ENCODE measurements at places on chromosomes 3 and 15.

- no peak for DNase-seq
Measured at GRCh38 chr3:48092270-48092669, 76.1 kb upstream of the MAP4 start.

- DNase-seq = no peak
Measured at GRCh38 chr3:117898722-117899522, 1135.7 kb downstream of the IGSF11 start.

- no peak for DNase-seq
Measured at GRCh38 chr15:27293607-27294006, 322.6 kb downstream of the GABRG3 start.

DNA sequence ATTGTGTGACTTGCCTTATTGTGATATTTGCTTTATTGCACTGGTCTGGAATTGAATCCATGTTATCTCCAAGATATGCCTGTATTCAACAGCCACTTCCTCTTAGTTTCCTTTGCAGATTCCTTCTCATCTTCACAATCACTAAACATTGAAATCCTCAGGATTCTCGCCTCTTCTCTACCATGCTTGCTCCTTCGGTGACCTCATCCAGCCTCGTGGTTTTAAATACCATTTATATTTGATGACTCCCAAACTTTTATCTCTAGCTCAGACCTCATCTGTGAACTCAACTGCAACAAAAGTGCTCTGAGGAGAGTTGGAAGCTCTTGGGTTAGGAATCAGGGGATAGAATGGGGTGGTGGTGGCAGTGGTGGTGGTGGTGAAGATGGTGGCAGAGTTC, 19.9 kb downstream of the POLR2M start:
- no peak for DNase-seq

DNA sequence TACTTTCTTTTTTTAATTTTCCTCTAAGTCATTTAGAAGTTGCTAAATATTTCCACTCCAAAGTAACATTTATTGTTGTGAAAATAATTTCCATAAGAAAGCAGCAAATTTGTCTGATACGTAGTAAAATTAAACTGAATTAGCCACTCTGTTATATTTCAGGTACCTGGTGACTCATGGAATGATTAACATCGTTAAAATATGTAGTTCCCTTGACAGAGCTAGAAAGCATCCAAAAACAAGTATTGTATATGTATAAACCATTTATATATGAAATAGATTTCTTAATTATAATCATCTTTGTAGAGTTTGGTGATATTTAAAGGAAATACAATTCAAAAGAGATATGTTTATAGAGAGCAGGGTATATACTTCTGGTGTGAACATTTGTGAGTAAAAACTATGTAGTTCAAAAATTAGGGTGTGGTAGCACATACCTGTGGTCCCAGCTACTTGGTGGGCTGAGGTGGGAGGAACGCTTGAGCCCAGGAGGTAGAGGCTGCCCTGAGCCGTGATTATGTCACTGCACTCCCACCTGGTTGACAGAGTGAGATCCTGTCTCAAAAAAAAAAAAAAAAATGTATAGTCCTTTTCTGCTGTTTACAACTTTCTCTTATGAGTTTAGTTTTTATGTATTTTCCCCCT, 36.6 kb downstream of the ATP11B start:
- DNase-seq = no peak

GRCh38 chr3:30011237-30011803, 595.1 kb upstream of the TGFBR2 start:
- no peak for DNase-seq

GRCh38 chr15:62118520-62119226, 46.4 kb downstream of the C2CD4B start:
- no peak for DNase-seq

- DNase-seq = no peak
Measured at GRCh38 chr3:17039594-17039993, 154.8 kb downstream of the PLCL2 start.

- DNase-seq = no peak
Measured at GRCh38 chr15:42077689-42078088, 16.7 kb downstream of the PLA2G4D start.

- DNase-seq = no peak
Measured at GRCh38 chr3:124397088-124397487, 333.2 kb upstream of the UMPS start.

DNA sequence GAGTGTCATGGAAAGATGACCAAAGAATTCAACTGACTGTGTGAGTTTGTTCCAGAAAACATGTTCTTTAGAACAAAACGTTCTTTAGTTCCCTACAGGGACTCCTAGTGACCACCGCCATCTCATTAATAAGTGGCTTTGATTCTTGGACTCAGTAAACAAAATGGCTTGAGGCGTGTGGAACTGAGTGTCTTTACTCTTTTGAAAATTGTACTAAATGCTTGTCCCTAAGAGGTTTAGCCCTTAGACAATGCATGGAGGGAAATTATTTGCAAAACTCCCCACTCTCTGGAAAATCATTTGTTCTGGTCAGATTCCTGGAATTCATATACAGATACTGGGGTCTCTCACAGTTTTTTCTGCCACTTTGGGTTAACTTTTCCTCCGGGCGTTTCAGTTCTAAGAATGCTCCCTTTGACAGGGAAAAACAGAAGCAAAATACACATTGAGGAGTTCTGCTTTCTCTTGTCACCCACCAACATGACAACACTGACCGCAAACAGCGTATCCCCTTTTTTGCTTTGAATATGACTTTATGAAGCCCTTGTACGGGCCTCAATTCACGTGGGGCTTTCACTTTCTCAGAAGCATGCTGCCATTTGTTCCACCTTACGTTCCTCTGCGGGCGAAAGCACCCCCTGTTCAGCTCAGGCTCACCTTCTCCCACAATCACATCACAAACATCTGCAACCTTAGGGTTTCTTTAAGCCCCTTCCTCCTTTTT, 15.3 kb upstream of the NRROS start:
- no peak for DNase-seq

GRCh38 chr3:125010393-125010792, 45.4 kb downstream of the HEG1 start:
- no peak for DNase-seq
